ENCODE measurements at places on chromosomes 2 and 18.
A peak's percentile ranks its signal among the peaks of the same experiment; 100 is the strongest.

- peak; percentile 11 for DNase-seq
Observed at GRCh38 chr2:186641807-186642321, 52.0 kb upstream of the FAM171B start.

GRCh38 chr18:51668101-51668500 lies 470.6 kb upstream of the MEX3C start:
- DNase-seq = peak; percentile 11

DNA sequence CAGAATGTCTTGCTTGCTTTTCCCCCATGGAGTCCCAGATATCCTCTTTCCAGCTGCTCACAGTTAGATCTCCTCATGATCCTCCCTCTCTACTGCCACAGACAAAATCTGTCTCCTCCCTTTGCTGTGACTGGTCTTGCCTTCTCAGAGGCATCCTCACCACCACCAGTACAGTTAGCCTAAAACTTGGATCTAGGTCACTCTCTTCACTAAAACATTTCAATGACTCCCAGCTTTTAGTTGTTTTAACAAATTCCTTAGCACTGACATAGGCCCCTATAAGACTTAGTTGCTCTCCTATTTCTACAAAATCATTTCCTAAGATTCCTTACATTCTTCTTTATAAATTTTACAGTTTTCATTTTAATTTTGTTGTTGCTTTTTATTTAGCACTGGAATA lies 734.2 kb upstream of the CHAC2 start:
- DNase-seq = no peak

- no peak for DNase-seq
Observed at GRCh38 chr2:219291394-219291793, 12.2 kb downstream of the DNAJB2 start.

DNA sequence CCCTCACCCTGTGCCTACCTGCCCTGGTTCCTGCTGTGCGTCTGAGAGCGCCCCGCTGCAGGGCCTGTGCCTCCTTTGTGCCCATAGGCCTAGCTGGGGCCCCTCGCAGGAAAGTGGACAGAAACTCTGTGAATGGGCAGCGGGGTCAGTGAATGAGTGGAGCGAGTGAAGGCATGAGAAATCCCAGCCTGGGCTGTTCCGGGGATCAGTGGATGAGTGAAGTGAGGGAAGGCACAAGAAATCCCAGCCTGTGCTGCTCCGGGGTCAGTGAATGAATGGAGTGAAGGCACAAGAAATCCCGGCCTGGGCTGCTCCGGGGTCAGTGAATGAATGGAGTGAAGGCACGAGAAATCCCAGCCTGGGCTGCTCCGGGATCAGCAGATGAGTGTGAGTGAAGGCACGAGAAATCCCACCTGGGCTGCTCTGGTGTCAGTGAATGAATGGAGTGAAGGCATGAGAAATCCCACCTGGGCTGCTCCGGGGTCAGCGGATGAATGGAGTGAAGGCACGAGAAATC lies 2.0 kb downstream of the COLEC11 start:
- no peak for DNase-seq

- no peak for DNase-seq
Observed at GRCh38 chr2:168145011-168145410, 102.4 kb downstream of the STK39 start.

DNA sequence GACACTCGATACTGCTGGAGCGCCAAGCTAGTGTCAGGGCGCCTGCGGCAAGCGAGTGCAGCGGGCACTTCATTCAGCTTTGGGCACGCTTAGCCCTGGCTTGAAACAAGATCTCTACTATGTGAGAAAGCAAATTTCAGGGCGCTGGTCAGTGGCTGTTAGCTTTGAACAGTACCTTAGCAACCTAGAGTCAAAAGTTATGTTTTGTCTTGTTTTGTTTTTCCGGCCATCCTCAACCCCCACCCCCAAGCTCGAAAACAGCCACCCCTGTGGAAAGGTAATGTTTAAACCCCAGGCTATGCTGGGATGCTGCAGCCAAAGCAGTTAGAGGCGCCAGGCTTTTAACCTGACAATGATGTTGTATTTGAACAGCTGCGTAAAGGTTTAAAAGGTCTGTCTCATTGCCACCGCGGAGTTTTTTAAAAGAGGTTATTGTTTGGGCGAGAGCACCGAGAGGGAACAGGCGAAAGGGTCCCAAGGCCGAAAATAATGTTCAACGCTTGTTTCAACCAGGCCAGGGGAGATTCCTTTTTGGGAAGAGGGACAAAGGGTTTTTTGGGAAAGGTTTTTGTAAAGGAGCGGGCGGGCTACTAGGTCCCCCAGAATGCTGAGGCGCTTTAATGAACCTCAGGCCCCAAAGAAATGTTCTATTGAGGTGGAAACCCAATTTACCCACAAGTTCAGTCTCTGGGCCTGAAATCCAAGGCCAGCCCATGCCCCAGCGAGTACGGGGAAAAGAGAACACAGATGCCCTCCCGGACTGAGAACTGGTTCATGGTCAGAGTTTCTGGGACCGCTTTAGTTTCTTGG lies 2.3 kb upstream of the HOXD10 start:
- DNase-seq = no peak

DNA sequence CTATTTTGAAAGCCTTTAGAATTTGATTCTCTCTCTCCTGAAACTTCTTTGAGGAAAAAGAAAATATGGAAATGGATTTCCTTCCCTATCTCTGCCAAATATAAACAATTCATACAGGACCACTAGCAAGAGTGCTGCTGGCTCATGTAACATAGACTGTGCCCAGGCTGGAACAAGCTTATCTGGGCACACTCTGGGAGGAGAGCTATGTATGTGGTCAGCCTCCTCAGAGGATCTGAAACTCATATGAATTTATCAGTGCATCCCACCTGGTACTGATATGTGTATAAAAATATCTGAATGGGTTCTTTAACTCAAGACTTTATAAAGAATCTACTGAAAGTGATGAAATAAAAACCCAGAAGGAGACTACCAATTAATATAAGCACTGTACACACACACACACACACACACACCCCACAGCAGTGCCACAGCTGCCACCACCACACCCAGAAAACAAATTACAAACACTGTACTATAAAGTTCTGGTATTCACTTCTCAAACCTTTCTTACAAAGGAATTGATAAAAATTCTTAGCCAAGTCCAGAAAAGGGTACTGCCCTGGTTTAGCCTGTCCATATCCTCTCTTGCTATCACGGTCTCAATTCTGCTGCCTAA lies 115.6 kb downstream of the IRS1 start:
- no peak for DNase-seq

DNA sequence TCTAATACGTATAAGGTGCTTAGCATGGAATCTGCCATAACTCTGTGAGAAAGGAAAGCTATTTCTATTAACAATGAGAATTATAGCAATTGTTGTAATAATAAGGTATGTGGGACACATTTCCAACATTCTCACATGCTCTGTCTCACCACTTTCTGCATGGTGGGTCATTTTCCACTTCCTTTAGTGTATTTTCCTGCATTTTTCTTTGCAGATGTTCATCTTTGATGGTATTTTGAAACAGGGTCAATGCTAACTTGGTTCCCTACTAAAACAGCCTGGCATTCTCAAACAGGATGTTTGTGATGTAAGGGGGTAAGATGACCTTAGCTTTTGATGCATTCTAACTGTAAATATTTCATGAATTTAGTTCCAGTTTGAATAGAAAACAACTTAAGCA lies 54.7 kb downstream of the MYO1B start:
- no peak for DNase-seq

GRCh38 chr2:216436383-216436782 lies 24.1 kb downstream of the SMARCAL1 start:
- no peak for DNase-seq

GRCh38 chr2:150174056-150174805 lies 313.2 kb downstream of the RND3 start:
- no peak for DNase-seq

DNA sequence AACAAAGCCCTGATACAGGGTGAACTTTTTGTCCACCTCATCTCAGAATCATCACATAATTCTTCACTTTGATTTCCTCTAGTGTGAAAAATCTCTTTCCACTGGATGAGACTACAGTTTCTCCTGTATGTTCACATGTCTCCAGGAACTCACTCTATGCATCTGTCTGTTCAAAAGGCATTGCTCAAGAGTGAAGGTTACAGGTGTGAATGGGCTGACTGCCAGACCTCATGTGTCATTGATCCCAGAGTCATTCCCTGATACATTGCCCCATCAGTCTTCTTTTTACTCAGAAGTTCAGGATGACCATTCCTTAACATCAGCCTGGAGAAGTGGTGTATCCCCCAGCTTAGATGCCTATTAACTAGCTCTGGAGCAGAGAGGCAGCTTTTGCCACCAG lies 4.4 kb upstream of the DSC3 start:
- DNase-seq = no peak

DNA sequence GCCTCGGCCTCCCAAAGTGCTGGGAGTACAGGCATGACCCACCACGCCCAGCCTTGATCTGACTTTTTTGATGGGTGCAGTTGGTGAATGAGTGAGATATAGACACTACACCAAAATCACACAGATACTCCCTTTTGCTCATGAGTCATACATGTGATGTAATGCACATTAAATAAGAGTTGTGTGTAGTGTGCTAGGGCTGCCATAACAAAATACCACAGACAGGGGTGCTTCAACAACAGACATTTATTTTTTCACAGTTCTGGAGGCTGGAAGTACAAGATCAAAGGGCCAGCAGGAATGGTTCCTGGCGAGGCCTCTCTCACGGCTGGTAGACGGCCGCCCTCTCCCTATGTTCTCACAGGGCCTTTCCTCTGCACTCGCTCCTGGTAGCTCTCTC lies 46.6 kb downstream of the GBX2 start:
- DNase-seq = no peak

DNA sequence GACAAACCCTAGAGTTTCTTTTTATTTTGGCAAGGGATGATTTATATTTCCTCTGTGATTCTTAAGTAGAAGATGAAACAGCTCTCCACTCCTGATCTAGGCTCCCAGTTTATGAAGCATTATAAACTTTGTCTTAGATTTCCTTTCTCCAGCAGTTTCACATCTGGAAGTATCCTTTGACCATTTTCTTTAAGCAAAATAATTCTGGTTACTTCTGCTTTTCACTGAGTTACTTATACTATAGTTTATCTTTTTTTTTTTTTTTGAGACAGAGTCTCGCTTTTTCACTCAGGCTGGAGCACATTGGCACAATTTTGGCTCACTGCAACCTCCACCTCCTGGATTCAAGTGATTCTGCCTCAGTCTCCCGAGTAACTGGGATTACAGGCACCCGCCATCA lies 45.5 kb downstream of the KCMF1 start:
- no peak for DNase-seq

GRCh38 chr18:9066817-9067306 lies 35.6 kb upstream of the NDUFV2 start:
- no peak for DNase-seq

GRCh38 chr18:28607991-28608390 lies 431.1 kb upstream of the CDH2 start:
- DNase-seq = no peak

GRCh38 chr2:109685453-109685852 lies 71.3 kb downstream of the SOWAHC start:
- DNase-seq = no peak

DNA sequence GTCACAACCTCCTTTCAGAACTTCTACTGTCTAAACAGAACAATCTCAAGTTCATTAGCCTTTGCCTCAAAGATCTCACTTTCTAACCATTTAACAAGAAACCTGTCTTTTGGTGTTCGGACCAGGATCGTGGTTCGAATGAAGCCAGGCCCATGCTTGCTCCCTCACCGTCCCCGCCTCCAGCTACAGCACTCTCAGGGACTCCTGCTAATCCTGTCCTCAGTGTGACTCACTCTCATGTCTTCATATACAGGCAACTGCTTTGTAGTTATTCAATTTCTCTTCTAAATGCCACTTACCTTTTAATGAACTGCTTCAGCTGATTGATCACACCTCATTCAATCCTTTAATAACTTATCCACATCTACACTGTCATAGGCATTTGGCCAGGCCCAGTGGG lies 15.8 kb downstream of the SERTAD2 start:
- no peak for DNase-seq

- DNase-seq = no peak
Observed at GRCh38 chr2:180753809-180754761, 226.3 kb upstream of the UBE2E3 start.

DNA sequence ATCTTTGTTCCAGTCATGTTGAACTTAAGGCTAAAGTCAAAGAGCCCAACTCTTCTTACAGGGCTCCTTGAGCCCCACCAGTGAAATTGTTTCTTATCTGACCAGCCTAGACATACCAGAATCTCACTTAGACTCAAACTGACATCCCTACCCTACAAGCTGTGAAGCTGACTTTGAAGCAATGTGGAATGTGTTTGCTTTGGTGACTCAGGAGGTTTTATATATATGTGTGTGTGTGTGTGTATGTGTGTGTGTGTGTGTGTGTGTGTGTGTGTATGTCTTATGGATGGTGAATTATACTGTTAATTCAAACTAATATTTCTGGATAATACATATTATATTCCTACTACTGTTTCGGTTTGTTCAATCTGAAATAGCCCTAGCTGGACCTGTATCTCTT lies 67.3 kb downstream of the CAMKMT start:
- DNase-seq = no peak
